ENCODE measurements at places on chromosomes 4 and X.
A peak's percentile ranks its signal among the peaks of the same experiment; 100 is the strongest.

DNA sequence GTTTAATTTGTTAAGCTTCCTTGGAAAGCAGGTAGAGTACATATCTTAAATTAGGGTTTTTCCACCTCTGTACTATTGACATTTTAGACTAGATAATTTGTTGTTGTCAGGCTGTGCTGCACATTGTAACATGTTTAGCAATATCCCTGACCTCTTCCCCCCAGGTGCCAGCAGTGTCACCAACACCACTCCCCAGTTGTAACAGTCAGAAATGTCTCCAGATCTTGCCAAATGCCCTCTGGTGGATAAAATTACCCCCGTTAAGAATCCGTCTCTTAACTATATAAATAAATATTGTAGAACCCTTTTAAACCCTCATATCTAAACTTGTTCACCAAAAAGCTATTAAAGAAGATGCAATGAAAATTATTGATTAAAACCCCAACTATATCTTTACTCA is 161.5 kb downstream of the ARHGAP6 start:
- no peak for DNase-seq

DNA sequence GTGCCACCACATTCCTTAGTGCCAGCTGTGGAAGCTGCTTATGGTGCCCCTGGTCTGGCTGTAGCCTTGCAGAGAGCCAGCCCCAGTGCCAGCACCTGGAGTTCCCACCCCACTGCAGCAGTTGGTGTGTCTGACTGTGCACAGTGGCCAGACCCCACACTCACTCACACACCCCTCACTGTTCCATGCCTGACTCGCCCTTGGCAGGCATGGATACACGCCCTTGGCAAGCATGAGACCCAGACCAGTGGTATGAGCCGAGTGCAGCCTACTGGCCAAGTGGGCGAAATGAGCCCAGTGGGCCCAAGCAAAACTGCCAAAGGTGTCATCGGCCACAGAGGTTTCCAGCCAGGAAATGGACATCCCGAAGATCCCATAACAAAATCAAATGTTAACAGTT is 27.4 kb downstream of the NAA11 start:
- peak; percentile 27 for DNase-seq

DNA sequence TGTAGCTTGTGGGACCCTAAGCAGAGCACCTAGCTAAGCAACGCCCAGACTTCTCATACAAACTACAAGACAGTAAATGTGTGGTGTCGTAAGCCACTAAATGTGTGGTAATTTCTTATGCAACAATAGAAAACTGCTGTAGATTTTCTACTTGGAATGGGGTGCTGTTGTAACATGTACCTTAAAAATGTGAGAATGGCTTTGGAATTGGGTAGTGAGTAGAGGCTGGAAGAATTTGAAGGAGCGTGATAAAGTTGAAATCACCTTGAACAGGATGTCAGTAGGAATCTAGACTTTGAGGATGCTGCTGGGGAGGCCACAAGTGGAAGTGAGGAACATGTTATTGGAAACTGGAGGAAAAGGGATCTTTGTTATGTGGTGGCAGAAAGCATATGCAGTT is 43.2 kb upstream of the FUNDC1 start:
- no peak for DNase-seq

- no peak for DNase-seq
Observed at GRCh38 chrX:136202889-136203288, 48.3 kb downstream of the MAP7D3 start.

DNA sequence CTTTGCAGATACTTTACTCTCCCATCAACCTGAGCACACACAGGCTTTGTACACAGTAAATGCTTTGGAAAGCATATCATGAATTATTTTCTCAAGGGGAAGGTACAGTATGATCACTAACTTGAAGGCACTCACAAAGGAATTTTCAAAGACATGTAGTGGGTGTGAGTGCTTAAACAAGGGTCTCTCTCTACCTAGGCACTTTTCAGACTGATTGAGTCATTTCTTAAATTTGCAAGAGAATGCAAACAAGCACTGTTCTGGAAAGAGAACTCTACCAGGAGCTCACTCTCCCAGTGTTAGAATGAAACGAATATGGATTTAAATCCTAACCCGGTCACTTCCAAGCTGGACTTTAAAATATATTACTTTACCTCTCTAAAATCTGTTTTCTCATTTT is 85.7 kb downstream of the MAML3 start:
- no peak for DNase-seq

- DNase-seq, result no peak
Observed at GRCh38 chrX:147847999-147848398, 63.7 kb upstream of the FMR1 start.

DNA sequence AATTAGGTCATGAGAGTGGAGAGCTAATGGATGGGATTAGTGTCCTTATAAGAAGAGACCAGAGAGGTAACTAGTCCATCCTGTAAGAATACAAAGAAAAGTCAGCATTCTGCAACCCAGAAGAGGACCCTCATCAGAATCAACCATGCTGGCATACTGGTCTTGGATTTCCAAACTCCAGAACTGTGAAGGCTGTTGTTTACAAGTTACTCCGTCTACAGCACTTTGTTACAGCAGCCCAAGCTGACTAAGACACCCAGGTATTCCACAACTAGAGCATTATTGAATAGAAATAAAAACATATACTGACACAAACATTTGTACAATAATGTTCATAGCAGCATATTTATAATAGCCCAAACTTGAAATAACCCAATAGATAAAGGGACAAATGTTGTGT is 9.2 kb downstream of the TMEM156 start:
- no peak for DNase-seq

DNA sequence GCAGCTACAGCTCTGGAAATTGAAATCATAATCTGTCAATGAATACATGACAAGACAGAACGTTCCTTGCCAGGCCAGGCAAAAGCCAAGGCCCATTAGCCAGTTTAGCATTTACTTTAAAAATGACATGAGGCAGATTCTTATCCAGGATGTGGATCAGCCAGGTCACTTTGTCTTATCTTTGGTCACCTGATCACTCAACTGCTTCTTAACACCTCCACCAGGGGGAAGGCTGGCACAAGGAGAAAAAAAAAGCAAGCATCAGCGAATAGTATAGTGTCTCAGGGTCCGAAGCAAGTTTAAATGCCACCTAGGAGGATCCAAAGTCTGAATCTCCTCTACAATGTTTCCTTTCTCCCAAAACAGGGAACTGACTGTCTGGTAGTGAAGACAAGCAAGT is 18.8 kb downstream of the ATP1B4 start:
- DNase-seq, result no peak

- DNase-seq, result no peak
Observed at GRCh38 chrX:54484666-54485065, 11.4 kb downstream of the FGD1 start.

- no peak for DNase-seq
Observed at GRCh38 chrX:94751611-94752010, 1077.6 kb downstream of the FAM133A start.

GRCh38 chr4:170305627-170306026 is 215.9 kb upstream of the AADAT start:
- no peak for DNase-seq

- no peak for DNase-seq
Observed at GRCh38 chr4:146095091-146095690, 80.3 kb upstream of the LSM6 start.

DNA sequence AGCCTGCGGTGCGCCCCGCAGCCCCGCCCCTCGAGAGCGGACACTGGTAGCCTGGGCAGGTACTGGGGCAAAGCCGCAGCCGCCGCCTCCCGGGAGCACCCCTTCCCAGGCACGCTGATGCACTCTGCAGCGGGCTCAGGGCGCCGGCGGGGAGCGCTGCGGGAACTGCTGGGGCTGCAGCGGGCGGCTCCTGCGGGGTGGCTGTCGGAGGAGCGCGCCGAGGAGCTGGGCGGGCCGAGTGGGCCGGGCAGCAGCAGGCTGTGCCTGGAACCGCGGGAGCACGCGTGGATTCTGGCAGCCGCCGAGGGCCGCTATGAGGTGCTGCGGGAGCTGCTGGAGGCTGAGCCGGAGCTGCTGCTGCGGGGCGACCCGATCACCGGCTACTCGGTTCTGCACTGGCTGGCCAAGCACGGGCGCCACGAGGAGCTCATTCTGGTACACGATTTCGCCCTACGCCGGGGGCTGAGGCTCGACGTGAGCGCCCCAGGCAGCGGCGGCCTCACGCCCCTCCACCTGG is 401 bp downstream of the SOWAHD start:
- DNase-seq, result no peak

DNA sequence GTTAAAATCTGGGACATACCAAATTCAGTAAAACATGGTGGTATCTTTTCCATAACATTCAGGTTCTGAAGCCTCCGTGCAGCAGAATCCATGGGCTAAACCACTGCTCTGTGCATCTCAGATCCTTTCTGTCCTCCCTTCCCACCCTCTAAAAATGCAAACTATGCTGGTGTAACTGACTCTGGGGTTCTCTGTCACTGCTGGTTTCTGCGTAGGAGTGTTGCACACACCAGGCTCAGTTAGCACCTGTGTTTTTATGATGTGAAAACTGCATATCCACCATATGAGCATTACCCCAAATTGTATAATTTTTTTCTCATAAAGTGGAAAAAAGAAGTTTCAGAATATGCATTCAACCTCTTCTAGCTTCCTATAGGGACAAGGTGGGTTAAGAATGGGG is 22.4 kb upstream of the IL21 start:
- DNase-seq, result no peak

DNA sequence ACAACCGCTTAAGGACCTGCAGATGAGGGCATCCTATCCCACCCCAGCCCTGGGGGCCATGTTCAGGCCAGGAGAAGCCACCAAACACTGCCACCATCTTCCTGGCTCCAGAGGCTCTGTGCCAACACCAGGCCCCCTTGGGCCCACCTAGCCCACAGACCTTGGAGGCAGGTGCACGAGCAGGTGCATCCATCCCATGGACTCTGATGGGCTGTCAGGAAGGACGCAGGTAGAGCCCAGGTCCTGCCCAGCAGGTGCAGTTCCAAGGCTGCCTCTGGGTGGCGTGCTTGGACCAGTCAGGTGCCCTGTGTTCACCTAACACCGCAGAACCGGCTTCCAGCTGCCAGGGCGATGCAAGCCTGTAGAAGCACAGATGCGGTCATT is 22.8 kb upstream of the PDE6B start:
- peak; percentile 64 for DNase-seq

DNA sequence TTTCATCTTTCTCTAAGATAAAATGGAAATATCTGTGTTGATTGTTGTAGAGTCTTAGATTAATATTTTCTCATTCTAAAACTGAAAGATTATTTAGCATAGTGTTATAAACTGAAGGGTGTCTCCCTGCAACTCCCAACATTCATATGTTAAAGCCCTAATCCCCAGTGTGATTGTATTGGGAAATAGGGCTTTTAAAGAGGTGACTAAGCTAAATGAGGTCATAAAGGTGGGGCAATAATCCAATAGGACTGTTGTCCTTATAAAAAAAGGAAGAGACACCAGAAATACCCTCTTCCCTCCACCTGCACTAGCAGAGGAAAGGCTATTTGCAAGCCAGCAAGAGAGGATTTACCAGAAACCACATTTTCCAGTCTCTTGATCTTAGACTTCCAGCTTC is 1626.4 kb downstream of the C4orf33 start:
- DNase-seq, result no peak

GRCh38 chr4:29549342-29549741 is 1170.8 kb upstream of the PCDH7 start:
- no peak for DNase-seq

DNA sequence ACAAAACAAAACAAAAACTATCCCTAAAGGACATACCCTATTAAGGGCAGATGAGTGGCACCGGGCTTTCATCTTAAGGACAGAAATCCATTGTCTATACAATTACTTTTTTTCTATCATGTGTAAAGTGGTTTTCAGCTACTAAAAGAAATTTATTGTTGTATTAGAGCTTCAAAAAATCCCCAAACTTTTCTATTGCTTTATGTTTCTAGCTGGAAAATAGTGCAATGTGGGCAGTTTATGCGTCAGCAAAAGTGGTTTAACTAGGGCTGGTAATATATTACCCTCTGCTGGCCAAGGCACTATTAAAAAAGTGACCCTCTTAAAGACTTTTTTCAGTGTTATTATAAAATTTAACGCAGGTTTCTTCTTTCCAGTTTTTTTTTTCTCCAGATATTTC is 15.5 kb upstream of the GPR82 start:
- DNase-seq, result no peak

DNA sequence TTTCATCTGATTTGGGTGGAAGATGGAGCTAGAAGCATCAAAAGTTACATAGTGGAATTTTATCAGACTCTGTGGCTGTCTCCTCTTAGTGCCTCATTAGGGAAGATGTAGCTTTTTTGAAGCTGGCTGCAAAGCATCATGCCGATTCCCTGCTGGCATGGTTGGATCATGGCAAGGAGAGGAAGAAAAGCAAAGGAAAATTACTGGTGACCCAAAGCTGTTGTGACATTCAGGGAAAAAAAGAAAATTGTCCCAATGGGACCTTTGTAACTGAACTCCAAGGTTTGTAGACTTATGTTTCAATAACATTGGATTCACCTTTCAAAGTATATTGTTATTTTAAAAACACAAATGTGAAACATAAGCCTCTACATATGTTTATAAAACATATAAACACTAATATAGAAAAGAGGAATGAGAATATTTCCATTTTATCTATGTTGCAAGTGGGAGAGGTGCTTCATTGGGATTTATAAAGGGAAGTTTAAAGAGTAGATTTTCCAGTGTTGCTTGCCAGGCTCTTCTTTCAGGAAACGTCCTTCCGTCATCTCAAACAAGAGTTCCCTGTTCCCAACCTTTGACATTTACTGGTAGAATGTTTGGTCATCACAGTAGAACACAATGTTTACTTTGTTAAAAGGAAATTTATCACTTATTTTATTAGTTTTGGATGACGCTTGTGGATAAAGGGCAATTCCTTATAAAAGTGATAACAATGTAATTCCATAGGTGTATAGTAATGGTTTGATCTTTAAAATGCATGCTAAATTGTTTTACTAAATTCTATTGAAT is 190.1 kb upstream of the GPRIN3 start:
- no peak for DNase-seq

All from left lung (tissue), 14 donors.